Airway epithelial cell (primary cell): ENCODE measurements at places on chromosomes 5 and 9. TPM values are rescaled to one million over a fixed set of nuclear protein-coding genes. Genes with fewer than 3 reads are reported as not detected.

FAT2 gene
- 121 and 180 TPM in 2 replicates for total RNA-seq

AGXT2 gene
- total RNA-seq = not detected in 2 replicates

MYMK gene
- not detected in 2 replicates for total RNA-seq

ST6GALNAC6 gene
- 37.7 and 38.1 TPM in 2 replicates for total RNA-seq

ARL14EPL gene
- not detected in 2 replicates for total RNA-seq
